ENCODE measurements at places on chromosomes 2 and 18.

DNA sequence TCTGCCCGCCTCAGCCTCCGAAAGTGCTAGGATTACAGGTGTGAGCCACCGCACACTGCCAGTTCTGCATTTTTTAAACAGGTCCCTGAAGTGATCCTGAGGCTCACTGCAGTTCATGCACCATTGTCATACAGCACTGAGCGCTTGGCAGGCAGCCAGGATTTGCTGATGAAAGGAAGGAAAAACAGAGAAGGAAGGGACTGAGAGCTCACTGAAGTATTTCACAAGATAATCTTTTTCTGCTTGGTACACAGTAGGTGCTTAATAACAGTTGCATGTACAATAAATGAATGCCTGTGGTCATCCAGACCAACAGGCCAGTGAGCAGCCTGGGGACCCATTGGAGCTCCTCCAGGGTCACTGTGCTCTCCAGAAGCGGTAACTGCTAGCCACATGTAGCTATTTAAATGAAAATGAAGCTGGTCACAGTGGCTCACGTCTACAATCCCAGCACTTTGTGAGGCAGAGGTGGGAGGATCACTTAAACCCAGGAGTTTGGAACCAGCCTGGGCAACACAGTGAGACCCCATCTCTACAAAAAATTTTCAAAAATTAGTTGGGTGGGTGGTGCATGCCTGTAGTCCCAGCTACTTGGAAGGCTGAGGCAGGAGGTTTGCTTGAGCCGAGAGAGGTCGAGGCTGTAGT is 33.1 kb upstream of the SMAD7 start:
- no peak for DNase-seq

DNA sequence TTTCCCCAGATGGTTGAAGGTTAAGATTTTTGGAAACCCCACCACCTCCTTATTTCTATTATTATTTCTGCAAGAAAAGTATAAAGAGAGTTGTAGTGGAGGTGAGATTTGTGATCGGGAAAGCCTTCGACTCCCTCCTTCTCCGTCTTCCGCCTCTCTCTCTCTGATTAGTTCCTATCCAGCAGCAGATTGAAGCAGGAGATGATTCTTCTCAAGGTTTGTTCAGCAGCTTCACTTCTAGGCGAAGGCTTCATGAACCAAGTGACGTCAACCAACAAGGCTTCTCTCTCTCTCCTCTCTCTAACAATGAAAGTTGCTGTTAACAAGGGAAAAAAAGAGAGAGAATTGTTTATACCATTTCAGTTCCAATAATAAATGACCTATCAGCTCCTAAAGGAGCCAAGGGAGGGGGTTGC is at the start of gene BAZ2B:
Gene BAZ2B (minus strand): TSS at position 263 of the 416 bp plus-strand sequence. CDS start 137,829 bp downstream, outside the sequence.
- DNase-seq: no peak

DNA sequence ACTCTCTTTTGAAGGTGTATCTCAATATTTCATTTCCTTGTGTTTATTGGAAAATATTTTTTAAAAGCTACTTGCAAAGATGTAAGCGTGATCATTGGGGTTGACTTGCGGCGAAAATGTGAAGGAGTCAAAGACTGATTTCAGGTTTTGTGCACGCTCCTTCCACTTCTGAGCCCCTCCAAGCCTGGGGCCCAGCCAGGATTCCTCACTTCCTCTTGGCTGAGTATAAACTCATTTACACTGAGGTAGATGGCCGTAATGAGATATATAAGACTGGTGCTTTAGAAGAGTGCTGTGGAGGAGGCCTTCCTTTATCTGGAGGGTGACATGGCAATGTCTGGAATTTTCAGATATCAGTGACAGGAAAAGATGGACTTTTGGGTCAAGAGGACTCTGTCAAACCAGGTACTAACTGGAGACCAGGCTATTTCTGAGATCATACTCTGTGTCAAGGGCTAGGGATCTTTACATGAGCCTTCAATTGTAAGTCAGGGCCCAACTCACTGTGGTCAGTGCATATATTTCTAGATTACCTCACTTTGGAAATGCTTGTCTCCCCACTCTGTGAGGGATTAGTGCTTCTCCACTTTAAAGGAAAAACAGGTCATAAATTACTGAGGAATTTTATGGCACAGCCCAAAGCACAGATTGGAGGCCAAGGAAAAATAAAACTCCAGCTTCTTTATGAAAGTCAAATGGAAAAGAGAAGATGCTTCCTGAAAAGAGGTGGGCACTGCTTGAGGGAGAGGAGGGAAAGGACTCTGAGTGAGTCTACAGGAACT is 22.8 kb downstream of the PRKCE start:
- no peak for DNase-seq

DNA sequence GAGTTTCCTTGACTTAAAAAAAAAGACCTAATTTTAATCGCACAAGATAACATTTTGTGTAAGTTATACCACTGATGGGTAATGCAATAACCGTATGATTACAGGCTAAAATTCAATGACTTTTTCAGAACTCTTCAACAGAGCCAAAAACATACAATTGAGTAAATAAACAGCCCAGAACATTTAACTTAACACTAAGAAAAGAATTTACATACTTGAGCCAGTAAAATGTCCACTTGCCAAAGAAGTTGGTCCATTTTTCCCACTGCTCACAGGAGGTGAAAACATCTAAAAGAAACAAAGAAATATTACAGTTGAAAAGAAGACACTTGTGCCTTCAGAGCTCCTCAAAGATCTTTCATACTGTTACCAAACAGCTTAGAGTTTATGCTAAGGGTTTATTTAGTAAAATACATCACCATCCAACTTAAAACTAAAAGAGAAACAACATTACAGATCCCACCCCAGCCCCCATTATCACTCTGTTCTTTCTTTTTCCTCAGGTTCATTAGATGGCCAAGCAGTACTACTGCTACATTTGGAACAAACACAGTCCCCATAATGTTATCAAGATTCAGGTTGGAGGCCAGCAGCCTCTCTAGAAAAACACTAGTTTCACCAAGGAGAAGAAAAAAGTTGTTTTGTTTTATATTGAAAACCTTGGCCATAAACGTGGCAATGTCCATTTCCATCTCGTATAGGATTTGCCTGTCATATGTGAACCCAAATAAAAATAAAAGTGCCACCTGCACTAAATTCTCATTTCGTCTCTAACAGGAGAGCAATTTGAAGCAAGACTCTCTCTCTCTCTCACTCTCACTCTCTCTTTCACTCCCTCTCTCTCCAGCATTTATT is 2.7 kb downstream of the TCF4 start:
- no peak for DNase-seq

DNA sequence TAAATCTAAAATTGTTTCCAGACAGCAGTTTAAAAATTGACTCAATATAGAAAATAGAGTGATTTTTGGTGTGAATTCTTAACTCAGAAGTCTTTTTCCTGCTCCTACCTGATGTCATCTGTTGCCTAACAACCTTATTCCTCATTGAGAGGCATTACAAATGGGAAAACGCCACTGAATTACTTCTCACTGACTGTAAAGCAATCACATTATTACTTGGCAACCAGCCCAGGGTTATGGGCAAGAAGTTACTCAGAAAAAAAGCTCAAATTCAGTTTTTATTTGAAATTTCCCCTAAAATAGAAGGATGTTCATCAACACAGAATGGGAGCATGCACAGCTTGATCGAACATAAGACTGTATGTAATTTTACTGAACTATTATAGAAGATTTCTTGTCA is 201.8 kb upstream of the GULP1 start:
- DNase-seq: no peak

GRCh38 chr2:238636269-238637073 is 209.7 kb downstream of the ASB1 start:
- DNase-seq: no peak
